ENCODE measurements at places on chromosomes 12 and 14.

- no peak for DNase-seq
Measured at GRCh38 chr12:119202544-119202943, 23.8 kb downstream of the HSPB8 start.

GRCh38 chr12:121776190-121777098 is 17.0 kb downstream of the RHOF start:
- peak; percentile 90 for DNase-seq

DNA sequence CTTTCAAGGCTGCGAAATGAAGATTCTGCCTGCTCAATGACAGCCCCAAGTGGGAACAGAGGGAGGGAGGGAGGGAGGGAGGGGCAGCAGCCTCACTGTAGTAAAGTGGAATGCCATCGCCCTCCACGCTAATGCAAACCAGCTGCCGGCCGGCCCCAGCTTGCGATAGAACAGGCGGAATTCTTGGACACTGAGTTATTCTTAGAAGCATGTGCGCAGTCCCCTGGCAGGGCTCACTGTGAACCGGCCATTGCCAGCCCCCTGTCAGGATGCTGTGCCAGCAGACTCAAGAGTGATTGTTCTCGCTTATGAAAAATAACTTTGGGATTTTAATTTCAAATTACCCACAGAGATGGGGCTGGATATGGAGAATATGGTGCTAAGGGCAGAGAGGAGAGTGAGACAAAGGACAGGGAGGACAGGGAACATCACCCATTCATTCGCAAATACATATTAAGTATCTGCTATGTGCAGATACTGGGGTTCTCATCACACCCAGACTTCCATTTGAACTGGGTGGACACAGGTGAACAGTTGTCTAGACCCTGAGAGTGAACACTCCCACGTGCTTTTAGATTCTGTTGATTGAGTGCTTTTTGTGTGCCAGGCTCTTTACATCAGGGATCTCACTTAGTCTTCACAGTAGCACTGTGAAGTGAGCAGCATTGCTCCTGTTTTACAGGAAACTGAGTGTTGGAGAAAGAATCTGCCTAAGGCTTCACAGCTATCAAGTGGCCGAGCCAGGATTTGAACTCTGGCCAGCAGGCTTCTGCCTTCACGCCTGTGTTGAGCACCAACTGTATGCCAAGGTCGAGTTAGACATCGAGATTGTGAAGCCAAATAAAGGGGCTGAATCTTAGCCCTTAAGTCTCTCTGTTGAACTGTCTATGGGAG is 192.9 kb downstream of the C12orf75 start:
- no peak for DNase-seq

DNA sequence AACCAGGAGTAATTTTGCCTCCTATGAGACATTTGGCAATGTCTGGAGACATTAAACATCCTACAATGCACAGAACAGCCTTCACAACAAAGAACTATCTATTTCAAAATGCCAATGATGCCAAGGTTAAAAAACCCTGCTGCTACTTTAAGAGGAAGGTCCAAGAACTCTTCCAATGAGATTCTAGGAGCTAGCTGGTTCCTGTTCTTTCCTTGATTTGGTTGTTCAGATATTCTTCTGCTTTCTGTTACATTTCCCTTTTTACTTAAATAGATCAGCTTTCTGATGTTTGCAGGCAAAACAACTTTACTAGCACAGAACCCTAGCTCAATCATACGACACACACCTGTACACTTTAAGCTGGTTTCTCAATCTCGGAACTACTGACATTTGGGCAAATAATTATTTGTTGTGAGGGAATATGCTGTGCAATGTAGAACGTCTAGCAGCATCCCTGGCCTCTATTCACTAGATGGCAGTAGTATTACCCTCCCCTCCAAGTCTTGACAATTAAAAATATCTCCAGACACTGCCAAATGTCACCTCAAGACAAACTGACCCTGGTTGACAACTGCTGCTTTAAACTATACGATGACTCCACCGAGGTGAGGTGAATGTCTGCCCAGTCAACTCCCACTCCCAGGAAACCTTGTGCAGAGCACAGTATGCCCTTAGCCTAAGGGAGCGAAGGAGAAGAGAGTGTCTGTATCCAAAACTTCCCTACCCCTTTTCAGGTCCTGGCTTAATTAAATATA is 4.4 kb downstream of the BLTP3B start:
- DNase-seq, result peak; percentile 33

DNA sequence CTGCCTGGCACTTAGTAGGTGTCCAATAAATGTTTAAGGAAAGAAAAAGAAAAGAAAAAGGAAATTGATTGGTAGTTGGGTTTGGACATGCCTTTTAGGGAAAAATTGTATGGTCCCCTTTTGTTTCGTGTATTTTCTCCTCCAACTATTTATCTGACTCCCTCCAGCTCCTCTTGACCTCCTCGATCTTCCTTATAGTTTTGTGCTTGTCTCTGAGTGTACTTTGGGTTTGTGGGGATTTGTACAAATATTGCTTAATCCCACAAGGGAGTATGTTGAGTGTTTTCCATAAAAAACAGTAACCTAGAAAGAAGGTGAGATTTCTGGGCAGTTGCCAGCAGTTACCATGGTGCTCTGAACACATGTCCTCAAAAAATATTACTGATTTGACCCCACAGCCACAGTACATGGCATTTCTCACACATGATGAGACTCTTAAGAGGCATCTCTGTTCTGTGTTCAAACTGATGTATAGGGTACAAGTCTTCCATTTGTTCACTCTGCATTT is 15.7 kb downstream of the PLEKHG7 start:
- no peak for DNase-seq

DNA sequence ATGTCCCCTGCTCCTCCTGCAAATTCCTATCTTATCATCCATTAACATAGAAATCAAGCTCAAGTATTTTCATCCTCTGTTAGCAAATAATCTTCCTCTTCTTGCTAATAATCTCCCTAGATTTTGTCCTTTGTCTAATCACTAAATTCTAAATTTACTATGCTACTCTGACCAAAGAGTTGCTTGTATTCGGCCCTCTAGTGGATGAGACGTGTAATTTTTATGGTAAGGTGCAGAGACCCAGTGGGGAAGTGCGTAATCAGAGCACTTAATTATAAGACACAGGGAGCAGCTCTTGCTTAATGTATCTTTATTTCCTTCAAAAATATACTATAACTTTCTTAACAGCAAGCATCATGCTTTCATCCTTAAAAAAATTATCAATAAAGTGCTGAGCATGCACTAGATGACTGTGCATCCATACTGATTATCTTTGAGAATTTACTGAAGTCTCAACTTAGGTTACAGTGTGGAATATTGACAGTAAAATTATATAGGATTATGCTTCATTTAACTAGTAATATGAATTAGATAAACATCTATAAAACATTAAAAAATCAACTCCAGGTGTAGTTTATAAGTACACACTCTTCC is 212.6 kb downstream of the SLC16A7 start:
- peak; percentile 46 for DNase-seq

GRCh38 chr14:91332171-91332985 is 85.2 kb downstream of the CCDC88C start:
- no peak for DNase-seq

DNA sequence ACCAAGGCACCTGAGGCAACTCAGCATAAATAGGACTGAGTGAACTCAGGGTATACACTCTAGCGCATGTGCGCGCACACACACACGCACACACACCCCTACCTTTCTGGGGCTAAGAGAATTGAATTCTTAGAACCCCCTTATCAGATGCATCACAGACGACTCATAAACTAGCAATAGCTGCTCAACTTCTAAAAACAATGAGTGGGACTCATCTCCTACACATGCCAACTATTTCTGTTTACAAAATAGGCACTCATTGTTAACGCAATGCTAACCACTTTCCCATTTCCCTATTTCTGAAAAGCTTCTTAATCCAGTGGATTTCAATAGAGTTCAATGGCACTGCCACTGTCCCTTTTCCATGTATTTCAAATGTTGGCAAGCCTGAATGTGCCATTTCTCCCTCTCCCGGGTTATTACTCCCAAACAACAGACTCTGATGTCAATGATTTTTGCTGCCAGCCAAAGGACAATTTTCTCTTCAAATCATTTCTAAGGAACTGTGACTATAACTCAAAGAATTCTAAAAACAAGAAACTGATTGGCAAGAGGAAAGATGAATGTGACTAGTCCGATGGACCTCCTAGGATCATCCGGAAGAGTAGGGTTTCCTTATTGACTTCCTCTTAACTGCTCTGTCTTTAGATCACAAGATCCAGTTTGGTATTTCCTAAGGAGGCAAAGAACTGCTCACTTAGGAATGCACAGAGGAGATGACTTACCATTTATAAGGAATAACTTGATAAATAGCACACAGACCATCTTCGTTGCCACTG is 48.8 kb downstream of the SLC38A1 start:
- DNase-seq, result peak; percentile 88

DNA sequence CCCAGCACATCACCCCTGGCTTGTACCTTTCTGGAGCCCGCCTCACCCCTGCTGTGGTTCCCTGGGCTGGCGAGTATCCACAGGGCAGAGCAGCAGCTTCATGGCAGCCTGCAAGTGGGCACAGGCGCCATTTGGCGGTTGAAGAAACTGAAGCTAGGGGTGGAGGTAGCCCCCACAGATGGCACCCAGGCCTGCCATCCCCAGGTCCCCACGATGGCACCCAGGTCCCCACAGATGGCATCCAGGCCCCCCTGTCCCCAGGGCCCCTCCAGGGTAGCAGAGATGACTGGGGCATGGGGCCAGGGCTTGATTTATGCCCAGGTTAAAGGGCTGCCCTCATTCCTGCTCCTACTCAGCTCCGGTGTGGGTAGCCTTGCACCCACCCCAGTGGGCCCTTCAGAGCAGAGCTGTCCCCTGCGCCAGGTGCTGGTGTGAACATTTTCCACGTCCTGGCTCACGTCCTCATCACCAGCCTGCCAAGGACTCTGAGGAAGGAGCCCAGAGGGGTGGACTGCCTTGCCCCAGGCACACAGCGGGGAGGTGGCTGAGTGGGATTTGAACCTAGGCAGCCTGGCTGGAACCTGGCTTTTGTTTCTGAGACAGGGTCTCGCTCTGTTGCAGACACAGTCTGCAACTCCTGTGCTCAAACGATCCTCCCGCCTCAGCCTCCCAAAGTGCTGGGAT is 8.7 kb downstream of the MMP17 start:
- DNase-seq, result no peak

GRCh38 chr12:72209086-72209485 is 63.1 kb upstream of the TRHDE start:
- DNase-seq, result no peak

- DNase-seq, result no peak
Measured at GRCh38 chr12:95201056-95201670, 16.1 kb downstream of the FGD6 start.
